ENCODE measurements at places on chromosomes 7 and 10.

DNA sequence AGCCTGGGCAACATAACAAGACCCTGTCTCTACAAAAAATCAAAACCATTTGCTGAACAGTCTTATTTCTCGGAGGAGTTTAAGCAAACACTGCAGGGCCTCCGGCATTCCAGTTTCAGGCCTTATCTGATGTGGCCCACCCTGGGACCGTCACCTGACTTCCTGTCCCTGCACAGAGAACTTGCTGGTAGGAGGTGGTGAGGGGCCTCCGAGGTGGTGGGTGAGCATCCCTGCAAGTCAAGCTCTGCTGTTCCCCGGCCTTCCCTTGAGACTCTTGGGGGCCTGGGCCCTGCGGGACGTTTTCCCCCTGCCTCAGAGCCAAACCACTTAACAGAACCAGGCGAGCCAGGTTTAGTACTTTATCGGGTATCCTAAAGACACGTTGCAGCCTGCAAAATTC, 44.5 kb upstream of the AP5Z1 start:
- DNase-seq: no peak

DNA sequence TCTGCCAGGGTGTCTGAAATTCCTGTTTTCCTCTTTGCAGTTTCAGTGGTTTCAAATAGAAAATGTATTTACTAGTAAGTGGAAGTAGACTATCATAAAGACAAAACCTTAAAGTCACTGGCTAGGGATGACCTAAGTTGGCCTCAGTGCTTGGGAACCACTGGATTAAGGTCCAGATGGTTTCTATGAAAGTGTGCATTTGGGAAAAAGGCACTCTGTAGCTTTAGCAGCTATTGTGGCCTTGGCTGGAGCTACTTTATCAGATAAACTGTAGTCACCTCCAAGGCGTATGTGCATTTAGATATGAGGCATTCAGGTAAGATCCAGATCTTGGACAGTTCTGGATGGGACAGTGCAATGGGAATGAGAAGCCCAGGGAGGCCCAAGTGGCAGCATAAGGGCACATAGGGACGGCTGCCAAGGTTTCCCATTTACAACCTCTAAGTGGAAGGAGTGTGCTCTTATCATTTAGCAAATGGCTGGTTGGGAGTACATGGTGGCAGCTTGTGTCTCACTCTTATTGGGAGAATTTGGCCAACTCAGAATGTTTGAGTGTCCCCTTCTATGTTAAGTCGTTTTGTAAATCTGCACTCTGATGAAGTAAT, 185.6 kb downstream of the LRMDA start:
- DNase-seq: no peak

- DNase-seq: no peak
Observed at GRCh38 chr7:155918720-155919390, 106.6 kb upstream of the SHH start.

DNA sequence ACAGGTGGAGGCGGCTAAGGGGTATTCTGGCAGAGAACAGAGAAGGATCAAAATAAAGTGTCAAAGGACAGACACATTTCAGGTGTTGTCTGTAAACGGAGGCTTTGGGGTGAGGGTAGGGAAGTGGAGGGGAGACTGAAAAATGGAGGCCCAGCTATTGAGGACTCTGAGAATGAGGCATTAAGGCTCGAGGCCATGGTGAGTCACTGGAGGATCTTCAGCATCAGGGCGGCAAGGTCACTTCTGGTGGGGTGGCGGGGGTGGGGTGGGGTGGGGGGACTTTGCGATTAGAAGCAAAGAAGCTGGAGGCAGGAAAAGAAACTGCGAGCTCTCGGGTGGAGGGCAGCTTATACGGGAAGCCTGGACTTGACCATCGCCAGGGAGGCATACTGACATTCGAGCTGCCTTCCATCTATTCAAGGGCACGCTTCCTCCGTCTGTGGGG, 58.4 kb upstream of the PCGF5 start:
- DNase-seq: no peak

GRCh38 chr10:119439922-119440321, 102.6 kb downstream of the RGS10 start:
- no peak for DNase-seq

DNA sequence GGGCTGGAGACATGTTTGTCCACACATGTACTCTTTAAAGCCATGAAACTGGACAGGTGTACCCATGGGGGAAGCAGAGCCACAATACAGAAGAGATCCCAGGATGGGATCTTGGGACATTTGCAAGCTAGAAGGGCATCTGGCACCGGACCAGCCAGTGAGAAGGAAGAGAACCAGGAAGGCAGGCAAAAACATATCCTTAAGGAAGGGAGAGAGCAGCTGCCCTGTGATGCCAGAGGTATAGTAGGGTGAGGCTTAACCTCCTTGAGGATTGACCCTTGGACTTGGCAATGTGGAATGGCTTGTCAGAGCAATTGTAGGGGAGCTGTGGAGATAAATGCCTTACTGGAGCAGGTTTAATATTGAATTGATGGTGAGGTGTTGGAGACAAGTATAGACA, 17.9 kb upstream of the SUV39H2 start:
- no peak for DNase-seq
